ENCODE measurements at places on chromosomes 2 and 18. TPM values are rescaled to one million over a fixed set of nuclear protein-coding genes. Genes with fewer than 3 reads are reported as not detected.

Gene MEMO1
- total RNA-seq, result 35.1 TPM

Gene KCNG2
- not detected for total RNA-seq

Gene CLEC4F
- not detected for total RNA-seq

Gene RFX8
- not detected for total RNA-seq

Gene IL36A
- 2.1 TPM for total RNA-seq

Gene LRP2
- not detected for total RNA-seq

Gene RFTN2
- total RNA-seq, result 0.22 TPM

Gene AQP12A
- total RNA-seq, result not detected

Gene CLHC1
- 34.2 TPM for total RNA-seq

Gene GKN2
- not detected for total RNA-seq

Gene RANBP2
- total RNA-seq, result 96.8 TPM

Gene GAD1
- total RNA-seq, result not detected

Gene DSG4
- total RNA-seq, result not detected

Gene LCT
- total RNA-seq, result 0.36 TPM

Gene TMEM37
- 0.36 TPM for total RNA-seq

Gene FAM237A
- total RNA-seq, result not detected

Gene CXXC1
- total RNA-seq, result 159 TPM

Gene RAMP1
- not detected for total RNA-seq

Gene PRSS56
- total RNA-seq, result not detected

Gene B3GNT7
- 0.68 TPM for total RNA-seq

Gene DOK1
- total RNA-seq, result 21.0 TPM

Gene SALL3
- total RNA-seq, result not detected

Gene UPP2
- total RNA-seq, result not detected

Gene RNF103
- total RNA-seq, result 47.9 TPM

Gene TEKT4
- not detected for total RNA-seq

Gene RAD51AP2
- total RNA-seq, result not detected
